Activated CD4-positive, alpha-beta T cell treated with anti-CD3 and anti-CD28 coated beads, Interleukin-10, Interleukin-2, amounts not matched to agents 100 ng/mL and 50 ng/mL, durations not matched to agents 16 hours and 8 hours (primary cell): ENCODE measurements at places on chromosomes 1 and 21.

DNA sequence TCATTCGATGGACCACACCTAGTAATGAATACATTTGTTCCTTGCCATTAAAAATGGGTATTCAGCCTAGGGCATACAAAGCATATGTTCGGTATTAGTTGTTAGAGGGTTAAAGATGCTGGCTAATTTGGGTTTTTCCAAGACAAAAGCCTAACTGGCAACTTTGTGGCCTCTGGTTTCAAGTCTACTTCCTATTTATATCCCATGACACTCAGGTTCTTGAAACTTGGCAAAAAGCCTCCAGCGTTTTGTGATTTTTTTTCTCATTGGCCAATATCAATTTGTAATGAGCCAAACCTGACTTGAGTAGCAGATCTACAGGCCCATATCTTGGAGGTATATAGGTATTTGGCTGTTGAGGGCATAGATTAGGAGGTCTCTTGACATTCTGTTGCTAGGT lies 75.3 kb downstream of the C1orf21 start:
- DNase-seq = no peak

DNA sequence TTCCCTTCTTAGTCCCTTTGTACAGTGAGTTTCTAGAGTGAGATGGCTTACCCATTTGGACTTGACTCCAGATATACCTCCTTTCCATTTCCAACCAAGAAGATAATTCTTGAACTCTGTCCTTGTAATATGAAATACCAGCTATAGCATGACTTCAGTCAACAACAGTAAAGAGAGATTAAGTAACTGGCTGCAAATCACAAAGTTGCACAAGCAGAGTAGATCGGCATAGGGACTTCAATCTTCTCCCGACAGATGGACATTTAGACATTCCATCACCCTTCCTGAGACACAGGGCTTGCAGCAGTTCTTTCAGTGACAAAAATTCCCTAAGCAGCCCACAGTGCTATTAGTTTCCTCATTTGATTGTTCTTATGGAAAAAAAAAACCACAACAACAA lies 44.6 kb downstream of the JAK1 start:
- DNase-seq = no peak

DNA sequence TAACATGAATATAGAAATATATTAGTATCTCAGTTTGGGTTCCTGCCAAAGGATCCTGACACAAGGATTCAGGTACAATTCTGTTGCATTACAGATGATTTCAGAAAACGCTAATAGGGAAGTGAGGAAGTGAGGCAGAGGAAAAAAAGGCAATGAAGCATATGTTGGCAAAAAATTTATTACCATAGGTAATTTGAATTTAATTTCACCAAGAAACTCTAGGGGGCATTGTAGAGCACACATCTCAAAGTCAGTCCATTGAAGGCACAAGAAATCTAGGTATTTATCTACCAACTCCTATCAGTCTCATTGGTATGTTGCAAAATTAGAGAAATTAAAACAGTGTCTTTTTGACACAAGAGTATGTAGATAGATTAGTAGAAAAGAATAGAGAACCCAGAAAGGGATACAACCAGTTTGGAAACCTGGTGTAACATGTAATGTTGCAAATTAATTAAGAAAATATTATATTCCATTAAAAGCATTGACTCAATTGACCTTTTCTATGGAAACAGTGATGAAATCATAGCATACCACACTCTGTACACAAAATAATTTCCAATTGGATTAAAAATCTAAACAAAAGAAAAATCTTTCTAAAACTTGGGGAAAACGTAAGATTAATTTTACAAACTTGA lies 104.9 kb upstream of the SNX7 start:
- peak; percentile 17 for DNase-seq

DNA sequence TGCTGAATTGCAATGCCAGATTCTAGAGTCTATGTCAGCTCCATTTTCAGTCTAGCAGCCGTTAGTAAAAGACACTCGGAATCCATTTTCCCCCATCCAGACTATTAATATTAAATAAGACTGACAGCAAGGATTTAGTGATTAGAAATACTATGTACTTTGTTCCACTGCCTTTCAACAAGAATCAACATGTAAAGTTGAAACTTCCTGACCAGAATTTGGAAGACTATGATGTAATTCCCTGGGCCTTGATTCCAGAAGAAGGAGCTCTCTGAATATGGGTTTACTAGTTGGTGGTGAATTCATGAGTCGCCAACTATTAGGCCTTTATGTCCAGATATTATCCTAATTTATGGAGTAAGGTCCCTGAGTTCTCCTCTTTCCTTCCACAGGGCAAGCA lies 24.8 kb downstream of the KDM1A start:
- no peak for DNase-seq

DNA sequence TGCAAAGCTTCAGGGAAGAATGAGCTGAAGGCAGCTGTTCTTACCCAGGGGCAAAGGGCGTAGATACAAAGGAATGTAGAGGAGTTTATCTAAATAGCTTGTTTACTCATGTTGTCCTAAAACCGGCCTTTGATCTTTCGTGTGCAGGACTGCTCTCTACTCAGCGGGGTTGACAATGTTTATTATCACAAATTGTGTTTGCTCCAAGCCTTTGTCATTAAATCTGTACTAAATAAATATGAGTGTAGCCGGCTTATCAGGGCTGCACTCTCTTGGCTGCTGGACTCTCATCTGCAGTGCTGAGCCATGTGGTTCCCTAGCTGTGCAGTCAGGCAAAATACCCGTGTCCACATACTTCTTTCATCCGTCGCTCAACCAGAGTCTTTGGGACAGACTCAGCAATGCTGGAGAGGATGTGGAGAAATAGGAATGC lies 199.0 kb downstream of the LBR start:
- DNase-seq = no peak

DNA sequence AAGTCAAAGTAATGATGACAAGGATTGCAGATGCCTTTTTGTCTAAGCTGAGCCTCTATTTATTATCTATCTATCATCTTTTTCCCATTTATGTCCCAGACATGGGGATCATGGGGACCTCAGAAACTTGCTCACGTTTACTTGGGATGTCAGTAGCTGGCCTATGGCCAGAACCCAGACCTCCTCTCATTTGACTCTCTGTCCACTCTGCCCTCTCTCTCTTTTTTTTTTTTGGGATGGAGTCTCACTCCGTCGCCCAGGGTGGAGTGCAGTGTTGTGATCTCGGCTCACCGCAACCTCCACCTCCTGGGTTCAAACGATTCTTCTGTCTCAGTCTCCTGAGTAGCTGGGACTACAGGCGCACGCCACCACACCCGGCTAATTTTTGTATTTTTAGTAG lies 3.7 kb upstream of the ID3 start:
- DNase-seq = no peak

DNA sequence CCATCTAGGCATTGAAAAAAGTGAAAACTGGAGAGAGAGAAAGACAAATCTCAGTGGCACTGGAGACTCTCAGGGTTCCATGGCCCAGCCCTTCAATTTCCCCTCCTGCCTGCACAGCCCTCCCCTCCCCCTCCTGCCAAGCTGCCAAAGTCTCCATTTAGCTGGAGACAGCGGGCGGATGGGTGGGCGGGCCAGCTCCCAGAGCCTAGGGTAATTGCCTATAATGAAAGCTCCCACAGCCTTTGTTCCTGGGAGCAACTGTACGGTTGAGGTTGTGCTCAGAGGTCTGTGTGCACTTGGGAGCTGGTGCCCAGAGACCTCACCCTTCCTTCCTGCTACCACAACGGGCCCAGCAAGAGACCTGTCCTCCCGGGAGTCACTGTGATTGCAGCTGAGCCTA lies 89.6 kb downstream of the NAV1 start:
- DNase-seq = no peak

DNA sequence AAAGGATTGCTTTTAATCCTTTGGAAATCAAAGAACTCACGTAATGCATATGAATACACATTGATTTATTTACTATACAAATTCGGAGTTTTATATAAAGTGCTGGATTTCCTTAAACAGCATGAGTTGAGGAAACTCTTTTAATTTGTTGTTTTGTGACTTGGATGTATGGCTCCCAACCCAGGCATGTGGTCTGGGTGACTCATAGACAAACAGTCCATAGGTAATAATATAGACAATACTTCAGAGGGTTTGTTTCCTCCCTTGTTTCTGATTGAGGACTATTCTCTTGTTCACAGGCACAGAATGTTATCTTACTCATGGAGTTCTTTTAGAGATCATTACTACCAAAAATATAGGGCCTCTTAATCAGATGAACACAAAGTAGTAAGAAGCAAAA lies 43.8 kb downstream of the XPR1 start:
- no peak for DNase-seq

DNA sequence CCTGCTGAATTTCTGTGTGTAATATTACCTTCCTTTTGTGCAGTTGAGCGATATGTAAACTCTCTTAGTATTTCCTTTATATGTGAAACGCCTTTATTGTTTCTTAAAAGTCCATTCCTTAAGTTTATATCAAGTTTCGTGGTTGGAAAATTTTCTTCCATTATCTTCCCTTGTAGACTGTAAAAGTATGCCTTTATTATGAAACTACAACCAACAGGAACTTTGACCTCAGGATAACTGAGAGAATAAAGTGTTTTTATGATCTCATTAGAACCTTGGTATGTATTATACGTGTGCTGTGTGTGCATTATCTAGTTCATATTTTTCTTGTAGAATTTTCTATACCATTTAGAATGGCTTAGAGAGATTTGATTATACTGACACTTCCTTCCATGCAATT lies 3.1 kb upstream of the CDC14A start:
- DNase-seq = no peak

DNA sequence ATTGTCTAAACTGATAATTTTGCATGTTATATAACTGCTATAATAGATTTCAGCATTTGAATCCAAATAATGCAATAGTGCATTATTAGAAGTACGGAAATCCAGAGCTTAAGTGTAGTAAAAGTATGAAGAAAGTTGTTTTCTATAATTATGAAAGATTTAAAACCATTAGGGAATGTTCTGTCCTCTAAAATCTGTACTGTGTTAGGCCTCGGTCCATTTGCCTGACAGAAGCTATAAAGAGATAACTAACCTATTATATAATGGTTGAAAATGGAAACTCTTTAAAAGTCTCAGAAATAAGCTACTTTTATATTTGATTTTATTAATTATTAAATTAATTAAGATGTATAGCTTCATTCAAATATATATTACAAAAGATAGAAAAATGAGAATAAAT lies 16.2 kb upstream of the RGS2 start:
- no peak for DNase-seq

DNA sequence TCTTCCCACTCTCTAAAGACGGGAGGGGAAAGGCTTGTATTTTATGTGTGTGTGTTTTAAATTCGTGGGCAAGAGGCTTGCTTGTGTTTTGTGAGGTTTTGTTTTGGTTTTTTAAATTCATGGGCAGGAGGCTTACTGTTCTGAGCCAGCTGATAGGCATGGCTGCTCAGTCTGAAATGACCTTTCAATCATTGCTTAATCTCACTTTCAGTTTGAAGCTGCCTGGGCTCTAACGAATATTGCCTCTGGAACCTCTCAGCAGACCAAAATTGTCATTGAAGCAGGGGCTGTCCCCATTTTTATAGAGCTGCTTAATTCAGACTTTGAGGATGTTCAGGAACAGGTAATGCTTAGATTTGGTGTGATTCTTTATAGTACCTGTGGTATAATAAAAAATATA lies 20.3 kb upstream of the TXLNA start:
- no peak for DNase-seq

DNA sequence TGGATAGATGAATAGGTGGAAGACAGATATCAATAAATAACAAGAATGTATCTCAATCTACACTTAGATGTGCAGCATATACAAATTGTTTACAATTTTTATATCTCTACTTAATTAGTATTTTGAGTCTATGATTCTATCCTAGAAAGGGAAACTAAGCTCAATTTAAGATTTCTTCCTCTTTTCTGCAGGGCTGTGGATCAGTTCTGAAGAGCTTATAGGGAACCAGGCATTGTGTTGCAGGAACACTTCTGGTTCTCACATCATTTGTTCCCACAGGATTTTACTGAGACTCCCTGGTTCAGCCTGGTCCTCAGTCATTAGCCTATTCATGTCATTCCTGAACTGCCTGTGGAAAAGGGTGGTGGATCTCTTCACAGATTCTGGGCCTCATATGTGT lies 105.8 kb downstream of the TNFSF18 start:
- no peak for DNase-seq

DNA sequence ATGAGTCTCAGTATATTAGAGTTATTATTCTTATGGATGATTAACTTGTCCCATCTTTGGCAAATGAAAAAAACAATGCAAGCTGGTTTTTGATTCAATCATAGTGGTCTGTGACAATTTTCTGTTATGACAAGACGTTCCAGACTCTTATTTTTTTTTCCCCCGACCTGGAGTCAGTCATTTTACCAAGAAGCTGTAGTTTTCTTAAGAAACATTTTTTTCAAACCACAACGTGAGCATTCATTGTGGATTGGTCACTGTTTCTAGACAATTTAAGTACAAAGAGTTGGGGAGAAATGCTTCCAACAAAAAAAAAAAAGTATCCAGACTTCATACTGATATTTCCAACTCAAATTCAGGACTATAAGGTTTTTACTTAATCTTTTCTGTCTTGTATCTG lies 8.0 kb upstream of the ANGPTL3 start:
- DNase-seq = no peak

DNA sequence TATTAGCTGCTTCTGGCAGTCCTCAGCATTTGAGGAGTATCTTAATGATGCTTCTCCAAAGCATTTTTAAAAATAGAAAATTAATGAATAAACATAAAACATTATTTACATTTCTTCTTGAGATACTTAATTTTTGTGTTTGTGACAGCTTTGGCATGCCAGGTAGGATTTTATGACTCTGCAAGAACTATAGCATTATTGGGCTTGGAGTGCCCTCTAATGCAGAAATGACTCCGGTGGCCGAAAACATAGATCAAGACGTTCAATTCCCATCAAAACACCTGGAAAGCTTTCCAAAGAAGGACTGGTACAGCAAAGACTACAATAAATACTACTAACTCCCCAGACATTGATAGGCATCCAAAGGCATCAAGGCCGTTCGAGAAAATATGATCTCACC lies 366.4 kb upstream of the CXADR start:
- DNase-seq = no peak

DNA sequence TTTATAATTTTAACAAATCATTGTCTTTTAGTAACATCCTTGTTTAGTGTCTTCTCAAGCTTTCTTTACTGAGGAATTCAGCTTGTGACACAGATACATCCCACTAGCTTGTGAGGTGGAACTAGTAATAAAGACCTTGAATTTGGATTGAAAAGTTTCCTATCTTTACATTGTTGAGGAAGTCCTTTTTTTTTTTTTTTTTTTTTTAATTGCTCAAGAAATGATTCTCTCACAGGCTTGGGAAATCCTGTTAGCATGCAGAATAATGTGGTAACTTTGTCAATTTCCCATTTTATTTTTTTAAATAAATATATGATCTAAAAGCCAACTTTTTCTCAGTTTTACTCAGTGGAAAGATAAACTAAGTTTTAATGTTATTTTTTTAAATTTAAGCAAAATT lies 15.8 kb downstream of the DENND2D start:
- DNase-seq = no peak
